ENCODE measurements at places on chromosomes 5 and 9.

DNA sequence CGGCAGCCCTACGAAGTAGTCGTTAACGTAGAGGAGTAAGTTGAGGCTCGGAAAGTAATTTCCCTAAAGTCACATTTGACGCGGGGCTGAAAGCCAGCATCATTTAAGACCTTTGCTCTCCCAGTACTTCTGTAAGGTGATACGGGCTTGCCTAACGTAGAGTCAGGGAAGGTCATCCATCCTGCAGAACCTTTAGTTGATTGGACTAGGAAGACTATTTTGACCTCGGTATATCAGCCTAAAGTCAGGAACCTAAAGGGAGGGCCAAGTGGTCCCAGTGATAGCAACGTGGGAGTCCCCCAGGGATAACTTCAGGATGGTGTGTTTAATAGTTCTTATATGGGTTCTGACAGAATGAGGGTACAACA, 657 bp downstream of the NUP214 start:
- DNase-seq, result no peak

GRCh38 chr9:15837079-15837679, 284.3 kb downstream of the CCDC171 start:
- no peak for DNase-seq

DNA sequence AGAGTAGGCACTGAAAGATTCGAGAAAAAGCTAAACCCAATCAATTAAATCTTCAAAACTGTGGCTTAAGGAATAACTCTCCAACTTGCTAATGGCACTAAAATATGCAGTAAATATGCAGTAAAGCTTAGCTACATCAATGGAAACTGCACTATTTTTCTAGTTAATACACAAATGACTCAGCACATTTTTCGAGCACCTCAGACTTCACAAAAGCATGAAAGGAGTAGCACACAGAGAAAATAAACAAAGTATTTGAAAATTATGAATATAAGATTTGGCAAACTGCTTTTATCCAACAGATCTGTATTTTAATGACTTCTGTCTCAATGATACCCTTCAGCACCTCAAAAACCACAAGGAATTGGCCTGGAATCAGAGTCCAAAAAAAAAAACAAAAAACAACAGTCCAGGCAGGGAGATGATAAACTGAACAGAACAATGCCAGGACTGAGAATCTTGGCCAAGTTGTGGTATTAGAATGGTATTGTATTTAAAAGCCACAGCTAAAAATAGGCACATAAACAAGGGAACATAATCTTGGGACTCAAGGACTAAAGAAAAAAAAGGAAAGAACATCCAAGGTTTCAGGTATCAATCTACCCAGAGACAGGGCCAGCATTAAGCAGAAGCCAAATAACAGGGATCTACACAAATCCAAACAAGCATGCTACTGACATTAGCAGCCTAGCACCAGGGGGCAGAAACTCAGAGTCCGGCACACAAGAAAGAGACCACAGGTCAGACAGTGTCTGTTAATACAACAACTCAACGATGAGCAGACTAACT, 21.4 kb downstream of the TMEM245 start:
- no peak for DNase-seq

DNA sequence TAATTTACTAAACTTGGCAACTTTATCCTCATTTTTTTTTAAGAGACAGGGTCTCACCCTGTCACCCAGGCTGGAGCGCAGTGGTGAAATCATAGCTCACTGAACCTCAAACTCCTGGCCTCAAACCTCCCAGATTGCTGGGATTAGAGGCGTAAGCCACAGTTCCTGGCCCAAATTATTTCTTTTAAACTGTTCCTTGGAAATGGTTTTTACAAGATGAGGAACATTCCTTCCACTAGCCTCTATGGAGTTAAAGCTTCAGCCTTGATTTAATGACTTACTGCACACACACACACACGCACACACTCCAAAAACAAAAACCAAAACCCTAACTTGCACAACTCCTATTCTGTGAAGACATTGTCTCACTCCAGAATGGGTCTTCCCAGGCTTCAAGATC, 77.2 kb upstream of the TARS1 start:
- DNase-seq, result no peak

DNA sequence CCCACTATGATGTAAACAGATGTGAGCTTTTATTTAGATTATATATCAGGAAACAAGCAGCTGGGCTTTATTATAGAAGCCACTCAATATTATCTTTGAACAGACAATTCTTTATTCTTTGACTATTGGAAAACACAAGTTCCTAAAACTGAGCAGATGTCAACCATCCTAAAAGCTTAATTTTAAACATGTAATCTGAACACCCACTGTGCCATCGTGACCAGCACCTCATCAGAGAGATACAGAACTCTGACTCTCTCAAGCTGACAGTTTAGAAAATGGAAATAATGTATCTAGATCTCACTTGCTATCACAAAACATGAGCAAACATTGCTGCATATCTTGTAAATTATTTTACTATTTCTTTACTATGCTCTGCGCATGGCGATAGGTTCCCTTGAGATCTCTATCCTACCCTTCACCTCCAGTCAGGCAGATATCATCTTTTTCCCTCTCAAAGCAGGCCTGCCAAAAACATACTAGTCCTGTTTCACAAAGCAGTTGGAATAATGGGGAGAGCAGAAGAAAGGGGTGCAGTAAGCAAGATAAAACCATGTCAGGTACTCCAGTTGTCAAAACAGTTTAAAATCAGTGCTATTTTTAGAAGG, 151.0 kb downstream of the KIAA0825 start:
- no peak for DNase-seq

- no peak for DNase-seq
Measured at GRCh38 chr9:129125478-129125877, 14.3 kb downstream of the PTPA start.

DNA sequence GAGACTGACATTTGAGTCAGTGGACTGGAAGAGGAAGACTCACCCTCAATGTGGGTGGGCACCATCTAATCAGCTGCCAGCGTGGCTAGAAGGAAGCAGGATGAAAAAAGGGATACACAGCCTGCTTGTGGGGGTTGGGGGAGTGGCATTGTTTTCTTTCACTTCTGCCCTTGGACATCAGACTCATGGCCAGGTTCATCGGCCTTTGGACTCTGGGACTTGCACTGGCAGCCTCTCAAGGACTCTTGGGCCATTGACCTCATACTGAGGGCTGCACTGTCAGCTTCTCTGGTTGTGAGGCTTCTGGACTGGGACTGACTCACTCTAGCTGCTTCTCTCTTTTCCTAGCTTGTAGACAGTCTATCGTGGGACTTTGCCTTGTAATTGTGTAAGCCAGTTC, 374.9 kb downstream of the TLE1 start:
- no peak for DNase-seq

- no peak for DNase-seq
Measured at GRCh38 chr5:83517072-83517687, 45.6 kb downstream of the VCAN start.

DNA sequence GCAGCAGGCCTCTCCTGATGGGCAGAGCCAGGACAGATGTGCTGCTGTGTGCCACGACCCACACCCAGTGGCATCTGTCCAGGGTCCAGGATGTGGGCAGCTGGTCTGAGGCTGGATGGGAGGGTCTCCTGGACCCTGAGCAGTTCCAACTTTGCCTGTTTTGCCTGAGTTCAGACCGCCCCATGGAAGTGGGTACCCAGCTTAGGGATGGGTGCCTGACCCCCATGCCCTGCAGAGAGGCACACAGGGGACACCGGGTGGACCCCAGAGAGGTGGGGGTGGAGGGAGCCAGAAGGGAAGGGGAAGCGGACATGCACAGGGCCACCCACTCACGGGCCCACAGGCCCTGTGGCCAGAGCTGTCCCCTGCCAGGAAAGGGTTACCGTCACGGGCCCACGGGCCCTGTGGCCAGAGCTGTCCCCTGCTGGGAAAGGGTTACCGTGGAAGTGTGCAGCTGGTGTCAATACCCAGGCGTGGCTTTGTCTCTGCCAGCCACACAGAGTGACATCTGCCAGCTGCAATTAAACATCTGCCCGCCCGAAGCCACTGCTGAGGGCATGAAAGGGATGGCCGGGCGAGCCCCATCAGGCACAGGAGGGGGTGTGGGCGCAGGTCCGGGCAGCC, 50.0 kb downstream of the NACC2 start:
- DNase-seq, result no peak
